Substantia nigra (tissue), 51 donors: ENCODE measurements at places on chromosomes 4 and X.

DNA sequence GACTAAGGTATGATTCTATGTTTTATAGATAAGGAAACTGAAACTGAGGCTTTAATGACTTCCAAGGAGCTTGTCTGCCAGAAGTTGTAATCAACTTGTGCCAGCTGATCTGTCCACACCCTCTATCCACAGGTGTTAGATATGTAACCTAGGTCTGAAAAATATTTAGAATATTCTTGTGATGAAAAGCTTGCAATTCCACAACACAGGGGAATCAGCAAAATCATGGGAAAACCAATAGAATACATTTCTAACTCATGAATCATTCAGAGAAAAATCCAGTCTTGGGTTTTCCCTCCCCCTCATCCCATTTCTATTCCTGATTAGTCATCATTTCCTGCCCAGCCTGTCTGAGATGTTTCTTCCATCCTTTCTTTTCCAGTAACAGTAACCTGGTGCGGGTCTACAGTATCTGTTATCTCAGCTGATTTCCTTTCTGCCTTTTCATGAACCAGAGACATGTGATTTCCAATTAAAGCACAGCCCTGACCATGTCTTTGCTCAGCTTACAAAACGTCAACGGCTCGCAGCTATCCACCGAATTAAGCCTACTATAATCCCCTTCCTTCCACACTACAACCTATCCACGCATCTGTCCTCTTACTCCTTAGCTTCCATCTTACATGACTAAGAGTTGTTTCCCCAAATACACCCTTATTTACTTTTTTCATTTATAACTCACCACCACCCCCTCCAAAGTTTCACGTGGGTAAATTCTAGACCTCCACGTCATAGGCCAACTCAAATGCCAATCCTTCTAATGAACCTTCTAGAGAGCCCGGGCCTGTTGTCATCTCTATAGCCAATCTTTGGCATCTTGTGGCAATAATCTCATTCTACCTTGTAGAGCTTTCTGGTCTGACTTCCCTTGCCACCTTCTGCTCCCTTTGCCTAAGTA is 961 bp upstream of the NOCT start:
- no peak for DNase-seq

- DNase-seq, result no peak
These were observed 822.2 kb downstream of the RPA4 start for GRCh38 chrX:97705936-97706335.

- DNase-seq, result no peak
These were observed 265.7 kb downstream of the RAB28 start for GRCh38 chr4:13218326-13218958.

DNA sequence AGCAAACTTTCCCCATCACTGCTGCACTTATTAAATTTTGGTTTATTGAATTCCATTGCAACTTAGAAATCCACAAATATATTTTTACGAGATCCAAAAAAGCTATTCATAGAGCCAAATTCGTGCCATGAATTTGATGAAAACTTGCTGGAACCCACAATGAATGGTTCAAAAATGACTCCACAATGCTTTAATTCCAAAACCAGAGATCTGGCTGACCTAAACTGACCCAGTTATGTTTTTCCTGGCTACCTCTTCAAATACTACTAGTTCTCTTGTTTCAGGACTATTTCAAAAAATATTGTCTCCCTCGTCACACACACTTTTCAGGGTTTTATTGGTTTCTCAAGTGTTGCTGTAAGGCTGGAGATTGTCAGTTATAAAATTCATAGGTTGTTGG is 474.8 kb downstream of the PDGFC start:
- no peak for DNase-seq

DNA sequence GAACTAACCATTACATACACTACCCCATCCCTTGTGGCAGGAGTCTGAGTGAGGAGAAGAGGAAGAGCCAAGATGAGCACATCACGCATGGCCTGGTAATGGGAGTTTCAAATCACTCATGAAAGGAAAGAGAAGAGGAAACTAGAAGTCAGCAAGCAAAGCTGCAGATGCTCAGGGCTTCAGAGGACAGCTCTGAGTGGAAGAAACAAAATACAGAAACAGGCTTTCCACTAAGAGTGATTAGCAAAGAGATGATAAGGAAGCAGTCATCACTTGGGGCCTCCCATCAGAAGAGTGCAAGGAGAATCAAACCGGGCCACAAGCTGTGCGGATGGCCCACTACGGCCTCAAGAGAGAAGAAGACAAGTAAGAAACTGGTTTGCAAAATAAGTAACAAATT is 25.6 kb downstream of the KDR start:
- DNase-seq, result no peak

GRCh38 chr4:1204286-1204827 is 32.0 kb upstream of the SPON2 start:
- DNase-seq, result no peak

- no peak for DNase-seq
These were observed 212.9 kb downstream of the TEX13C start for GRCh38 chrX:125532411-125533089.

DNA sequence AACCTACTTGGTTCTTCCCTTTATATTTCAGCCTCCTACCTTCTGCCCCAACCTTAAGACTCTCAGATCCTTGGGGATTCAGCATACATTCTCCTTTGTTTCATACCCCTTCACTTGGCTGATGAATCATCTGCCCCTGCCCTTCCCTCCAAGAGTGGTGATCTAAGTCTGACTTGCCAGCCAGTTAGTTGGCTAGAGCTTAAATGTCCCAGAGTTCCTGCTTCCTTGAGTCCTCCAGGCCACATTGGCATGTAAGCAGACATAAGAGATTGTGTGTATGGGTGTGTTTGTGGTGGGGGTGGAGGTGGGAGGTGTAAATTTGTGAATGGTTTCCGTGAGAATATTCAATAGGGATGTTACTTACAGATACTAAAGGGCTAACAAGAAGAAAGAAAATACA is 3.7 kb upstream of the TEX13D start:
- DNase-seq, result no peak

DNA sequence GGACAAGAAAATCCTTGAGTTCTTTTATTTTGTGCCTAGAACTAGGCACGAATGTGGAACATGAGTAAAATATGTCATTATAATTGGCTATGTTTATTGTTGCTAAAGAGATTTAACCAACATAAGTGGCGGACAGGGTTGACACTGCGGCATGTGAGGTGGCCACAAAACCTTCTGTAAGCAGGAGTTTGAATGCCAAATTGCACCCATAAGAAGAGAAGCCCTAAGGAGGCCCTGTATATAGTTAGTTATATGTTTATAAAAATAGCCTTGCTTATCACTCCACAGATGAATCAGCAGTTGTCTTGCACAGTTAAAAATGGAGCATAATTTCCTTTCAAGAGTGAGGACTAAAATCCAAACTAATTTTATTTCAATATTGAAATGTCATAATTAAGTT is 336.1 kb downstream of the GBA3 start:
- no peak for DNase-seq
